ENCODE measurements at places on chromosomes 12 and 14. TPM values are rescaled to one million over a fixed set of nuclear protein-coding genes. Genes with fewer than 3 reads are reported as not detected.
A peak's percentile ranks its signal among the peaks of the same experiment; 100 is the strongest.

Gene GLT8D2
- total RNA-seq, result 5.7 TPM

Gene AGAP2
- 7.4 TPM for total RNA-seq

Gene GPR65
- 0.87 TPM for total RNA-seq

DNA sequence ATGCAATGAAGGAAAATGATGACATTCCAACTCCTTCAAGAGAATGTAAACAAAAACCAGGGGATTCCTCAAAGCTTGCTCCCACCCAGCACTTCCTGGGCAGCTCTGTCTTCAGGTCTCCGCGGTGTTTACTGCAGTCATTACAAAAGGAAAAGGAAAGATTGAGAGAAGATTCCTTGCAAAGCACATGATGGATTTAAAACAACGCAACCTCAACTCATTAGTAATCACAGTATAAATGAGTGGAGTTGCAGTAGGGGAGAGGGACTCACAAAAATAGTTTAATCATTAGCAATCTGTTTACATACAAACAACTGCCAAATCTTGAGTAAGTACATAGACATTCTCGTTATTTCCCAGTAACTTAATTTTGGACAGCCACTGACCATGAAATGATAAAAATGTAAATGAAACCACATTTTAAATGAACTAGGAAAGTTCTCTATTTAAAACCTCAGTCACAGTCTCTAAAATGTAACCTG is 49.7 kb upstream of the OVCH1 start:
- H3K4me1 ChIP-seq, result peaks cover 11% of the 10 kb centered on the region
- H3K27ac ChIP-seq, result no peak overlapping the region
- H3K4me3 ChIP-seq, result no peak overlapping the region
- H3K36me3 ChIP-seq, result no peaks in the 10 kb centered on the region
- DNase-seq, result no peak
- no peaks in the 10 kb centered on the region for H3K27me3 ChIP-seq

DNA sequence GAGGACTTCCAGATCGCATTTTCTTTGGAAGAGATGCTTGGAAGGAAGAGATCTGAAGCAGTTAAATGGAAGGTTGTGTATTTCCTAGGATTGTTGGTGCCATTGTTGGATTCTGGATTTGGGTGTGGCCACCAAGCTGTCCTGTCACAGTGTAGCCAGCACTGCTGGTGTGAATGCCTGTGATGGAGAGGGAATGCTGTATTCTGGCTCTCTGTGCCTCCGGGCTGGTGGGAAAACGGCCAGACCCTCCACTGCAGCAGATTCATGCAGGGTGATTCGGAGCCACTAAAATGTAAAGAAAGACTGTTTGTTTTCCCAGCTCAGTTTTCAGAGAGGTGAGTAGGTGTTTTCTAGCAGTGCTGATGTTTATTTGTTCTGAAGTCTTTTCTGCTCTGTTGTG is 30.7 kb upstream of the MANSC4 start:
- no peaks in the 10 kb centered on the region for H3K36me3 ChIP-seq
- H3K27ac ChIP-seq, result no peak overlapping the region
- H3K4me3 ChIP-seq, result no peak overlapping the region
- no peak for DNase-seq
- no peaks in the 10 kb centered on the region for H3K4me1 ChIP-seq

DNA sequence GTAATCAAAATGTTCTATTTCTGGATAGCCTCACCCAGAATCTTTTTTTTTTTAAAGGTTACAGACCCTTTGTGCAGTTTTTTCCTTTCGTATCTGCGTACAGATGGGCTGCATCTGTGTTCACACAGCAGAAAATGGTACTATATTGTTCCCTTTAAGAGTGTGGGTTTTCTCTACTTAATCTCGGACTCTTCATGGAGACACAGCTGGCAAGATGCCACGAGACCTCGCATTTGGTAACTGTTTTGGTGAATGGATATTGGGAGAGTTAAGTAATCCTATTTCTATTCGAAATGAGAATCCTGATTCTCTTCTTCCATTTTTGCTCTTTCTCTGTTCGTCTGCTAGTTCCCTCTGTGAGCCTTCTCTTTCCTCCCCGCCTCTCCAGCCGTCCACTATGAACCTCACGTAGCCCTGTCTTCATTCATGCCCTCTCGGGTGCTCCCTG is 85.7 kb downstream of the SAMD4A start:
- peaks cover 77% of the 10 kb centered on the region for H3K4me1 ChIP-seq
- peak; percentile 32 for DNase-seq
- no peaks in the 10 kb centered on the region for H3K27me3 ChIP-seq
- H3K27ac ChIP-seq, result peak overlapping the region; percentile 88
- H3K36me3 ChIP-seq, result no peaks in the 10 kb centered on the region

- no peak overlapping the region for H3K4me3 ChIP-seq
- no peaks in the 10 kb centered on the region for H3K4me1 ChIP-seq
- H3K27ac ChIP-seq, result no peak overlapping the region
- no peaks in the 10 kb centered on the region for H3K36me3 ChIP-seq
- no peaks in the 10 kb centered on the region for H3K27me3 ChIP-seq
Observed at GRCh38 chr12:119781804-119782203, 95.3 kb downstream of the CIT start.

GRCh38 chr12:38907201-38907923 is 2.0 kb upstream of the CPNE8 start:
- H3K27me3 ChIP-seq, result peaks cover 3% of the 10 kb centered on the region
- peak overlapping the region; percentile 90 for H3K4me3 ChIP-seq
- H3K4me1 ChIP-seq, result peaks cover 22% of the 10 kb centered on the region
- no peaks in the 10 kb centered on the region for H3K36me3 ChIP-seq
- H3K27ac ChIP-seq, result no peak overlapping the region

DNA sequence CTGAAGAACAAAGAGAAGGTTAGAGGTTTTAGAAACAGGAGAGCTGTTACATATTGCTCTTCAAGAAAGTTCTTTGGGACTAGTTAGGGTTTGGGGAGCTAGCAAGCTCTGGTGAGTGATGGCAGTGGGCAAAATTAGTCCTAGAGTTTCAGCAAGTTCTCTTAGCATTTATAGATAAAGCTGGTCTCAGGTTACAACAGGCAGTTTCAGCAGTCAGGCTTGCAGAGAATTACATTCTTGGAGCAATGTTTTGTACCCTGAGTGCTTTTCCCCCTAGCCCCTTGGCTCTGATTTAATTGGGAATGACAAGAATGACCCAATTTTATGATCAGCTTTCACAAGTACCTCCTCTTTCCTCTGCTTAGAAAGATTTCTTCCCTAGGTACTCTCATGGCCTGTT is 21.4 kb upstream of the EID3 start:
- H3K27ac ChIP-seq, result no peak overlapping the region
- peaks cover 12% of the 10 kb centered on the region for H3K4me1 ChIP-seq
- DNase-seq, result no peak
- H3K27me3 ChIP-seq, result no peaks in the 10 kb centered on the region
- no peak overlapping the region for H3K4me3 ChIP-seq

- no peaks in the 10 kb centered on the region for H3K27me3 ChIP-seq
- DNase-seq, result no peak
- H3K27ac ChIP-seq, result no peak overlapping the region
- no peaks in the 10 kb centered on the region for H3K4me1 ChIP-seq
- no peak overlapping the region for H3K4me3 ChIP-seq
Observed at GRCh38 chr14:50070840-50071548, 45.4 kb downstream of the VCPKMT start.

- no peak for DNase-seq
- no peaks in the 10 kb centered on the region for H3K27me3 ChIP-seq
- no peak overlapping the region for H3K4me3 ChIP-seq
- peaks cover 23% of the 10 kb centered on the region for H3K4me1 ChIP-seq
- H3K27ac ChIP-seq, result peak overlapping the region; percentile 38
- H3K36me3 ChIP-seq, result no peaks in the 10 kb centered on the region
Observed at GRCh38 chr12:46264057-46264456, 4.8 kb downstream of the SLC38A1 start.

DNA sequence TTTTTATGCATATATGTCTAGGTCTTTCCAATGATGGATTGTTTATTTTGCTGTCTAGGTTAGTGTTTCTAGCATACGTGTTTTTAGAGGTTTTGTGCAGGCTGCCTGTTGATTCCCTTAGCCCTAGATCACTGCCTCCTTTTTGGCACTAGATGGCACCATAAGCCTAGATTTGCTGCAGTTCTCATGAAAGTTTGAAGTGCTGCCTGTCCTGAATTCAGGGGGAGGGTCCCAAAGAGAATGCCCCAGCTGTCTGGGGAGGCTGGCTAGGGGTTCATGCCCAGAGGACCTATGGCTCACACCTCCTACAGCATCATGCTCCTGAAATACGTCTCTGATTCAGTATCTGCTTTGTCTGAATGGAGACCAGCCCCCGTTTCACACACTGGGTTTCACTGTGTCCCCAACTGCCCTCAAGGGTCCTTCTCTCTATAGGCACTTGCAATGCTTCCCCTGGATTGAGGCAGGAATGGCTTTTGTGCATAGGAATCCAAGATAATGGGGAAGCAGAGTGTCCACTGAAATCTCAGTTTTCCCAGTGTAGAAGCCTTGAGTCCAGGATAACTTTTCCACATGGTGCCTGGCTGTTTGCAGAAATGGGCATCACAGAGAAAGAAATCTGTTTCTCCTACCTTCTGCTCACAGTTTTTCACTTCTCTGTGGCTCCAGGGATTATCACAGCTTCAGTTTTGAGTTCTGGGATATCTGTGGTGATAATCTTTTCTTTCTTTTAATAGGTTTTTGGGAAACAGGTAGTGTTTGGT is 14.2 kb upstream of the TXNRD1 start:
- H3K27me3 ChIP-seq, result no peaks in the 10 kb centered on the region
- H3K4me1 ChIP-seq, result no peaks in the 10 kb centered on the region
- no peaks in the 10 kb centered on the region for H3K36me3 ChIP-seq

DNA sequence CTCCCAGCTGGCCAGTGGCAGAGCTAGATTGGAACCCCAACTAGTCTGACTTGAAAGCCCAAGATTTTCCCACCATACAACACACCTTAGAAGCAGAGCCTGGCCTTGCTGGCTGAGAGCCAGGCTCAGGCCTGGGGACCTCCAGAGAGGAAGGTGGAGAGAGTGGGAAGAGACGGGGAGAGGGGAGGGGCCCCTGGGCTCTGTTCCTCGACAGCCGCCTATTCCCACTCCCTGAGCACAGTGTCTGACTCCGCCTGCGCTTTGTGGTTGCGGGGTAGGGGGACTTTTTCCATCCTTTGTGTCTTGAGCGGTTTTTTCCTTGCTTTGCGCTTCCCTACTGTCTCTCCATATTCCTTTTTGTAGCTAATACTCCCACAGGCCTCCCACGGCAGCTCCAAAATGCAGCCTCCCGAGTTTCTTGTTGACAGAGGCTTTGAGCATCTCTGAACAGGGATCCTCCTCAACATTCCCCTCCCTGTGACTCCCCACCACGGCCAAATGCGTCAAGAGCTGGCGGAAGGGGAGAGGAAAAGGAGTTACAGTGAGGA is 4.0 kb upstream of the KCNH3 start:
- H3K4me1 ChIP-seq, result peaks cover 17% of the 10 kb centered on the region
- no peak for DNase-seq
- peaks cover 18% of the 10 kb centered on the region for H3K27me3 ChIP-seq

Data from heart right ventricle (tissue), 16 donors.